ENCODE measurements at places on chromosomes 5 and 9.
A peak's percentile ranks its signal among the peaks of the same experiment; 100 is the strongest.

DNA sequence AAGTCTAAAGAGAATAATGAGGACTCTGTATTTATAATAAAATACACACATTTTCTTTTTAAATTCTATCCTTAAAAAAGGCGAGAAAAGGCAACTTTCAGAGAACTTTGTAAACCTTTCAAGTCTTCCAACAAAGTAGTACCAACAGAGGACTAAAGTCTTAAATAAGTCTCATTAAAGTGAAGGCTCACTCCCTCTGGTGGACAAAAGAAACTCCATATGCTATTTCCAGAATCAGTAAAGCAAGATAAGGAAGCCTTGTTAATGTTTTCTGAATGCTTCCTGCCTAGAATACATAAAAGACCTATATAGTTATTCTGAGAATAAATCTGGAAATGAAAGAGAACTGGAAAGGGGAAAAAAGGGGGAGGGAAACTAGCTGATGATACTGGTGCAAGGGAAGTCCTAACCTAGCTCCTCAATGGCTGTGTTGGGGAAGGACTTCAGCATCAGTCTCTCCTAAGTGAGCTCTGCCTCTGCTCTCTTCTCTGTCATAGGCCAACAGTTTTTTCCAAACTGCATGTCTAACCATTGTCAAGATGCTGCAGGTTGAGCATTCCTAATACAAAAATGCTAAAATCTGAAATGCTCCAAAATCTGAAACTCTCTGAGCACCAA, 7.2 kb downstream of the HMGCS1 start:
- peak; percentile 31 for DNase-seq

- DNase-seq = no peak
Observed at GRCh38 chr9:78893774-78894401, 597.0 kb downstream of the PSAT1 start.

DNA sequence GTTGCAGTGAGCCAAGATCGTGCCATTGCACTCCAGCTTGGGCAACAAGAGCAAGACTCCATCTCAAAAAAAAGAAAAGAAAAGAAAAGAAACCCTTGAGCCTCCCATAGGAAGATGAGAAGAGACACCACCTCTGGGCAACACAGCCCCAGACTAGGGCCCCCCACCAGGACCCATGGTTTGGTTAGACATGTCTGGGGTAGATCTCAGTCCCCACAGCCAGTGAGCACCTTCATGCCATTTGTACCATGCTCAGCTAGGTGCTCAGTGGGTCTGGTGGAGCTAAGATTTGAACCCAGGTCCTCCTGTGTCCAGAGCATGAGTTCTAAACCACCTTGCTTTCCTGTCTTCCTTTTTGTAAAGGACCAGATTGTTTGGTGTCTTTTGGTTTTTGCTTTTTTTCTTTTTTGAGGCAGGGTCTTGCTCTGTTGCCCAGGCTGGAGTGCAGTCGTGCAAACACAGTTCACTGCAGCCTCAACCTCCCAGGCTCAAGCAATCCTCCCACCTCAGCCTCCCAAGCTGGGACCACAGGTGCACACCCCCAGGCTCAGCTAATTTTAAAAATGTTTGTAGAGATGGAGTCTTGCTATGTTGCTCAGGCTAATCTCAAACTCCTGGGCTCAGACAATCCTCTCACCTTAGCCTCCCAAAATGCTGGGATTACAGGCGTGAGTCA, 11.7 kb downstream of the OLFML2A start:
- DNase-seq = no peak

GRCh38 chr5:165999693-166000320, 2291.6 kb upstream of the WWC1 start:
- DNase-seq = no peak

DNA sequence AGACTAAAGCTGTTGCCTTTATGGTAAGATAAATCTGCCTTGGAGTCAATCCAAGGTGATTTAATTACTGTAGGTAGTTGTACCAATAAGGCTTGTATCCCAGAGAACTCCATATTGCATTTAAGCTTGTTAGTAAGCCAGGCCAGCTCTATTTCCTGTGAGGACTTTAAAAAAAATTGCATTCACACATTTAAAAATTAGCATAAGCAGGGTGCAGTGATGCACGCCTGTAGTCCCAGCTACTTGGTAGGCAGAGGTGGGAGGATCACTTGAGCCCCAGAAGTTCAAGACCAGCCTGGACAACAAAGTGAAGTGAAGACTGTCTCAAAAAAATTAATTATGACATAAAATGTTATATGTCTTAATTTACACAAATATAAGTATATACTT, 28.7 kb upstream of the ABL1 start:
- no peak for DNase-seq

- no peak for DNase-seq
Observed at GRCh38 chr9:133526721-133527321, 2.1 kb upstream of the MYMK start.

DNA sequence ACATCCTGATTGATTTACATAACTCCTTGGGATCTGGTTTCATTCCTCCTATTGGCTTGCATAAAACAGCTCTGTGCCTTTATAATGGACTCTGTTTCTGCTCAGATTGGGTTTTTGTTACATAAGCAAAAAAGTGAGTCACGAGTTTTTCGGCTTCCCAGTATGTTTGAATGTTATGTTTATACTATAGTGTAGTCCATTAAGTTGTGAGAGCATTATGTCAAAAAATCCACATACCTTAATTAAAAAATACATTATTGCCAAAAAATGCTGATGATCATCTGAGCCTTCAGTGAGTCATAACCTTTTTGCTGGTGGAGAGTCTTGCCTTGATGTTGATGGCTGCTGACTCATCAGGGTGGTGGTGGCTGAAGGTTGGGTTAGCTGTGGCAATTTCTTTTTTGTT, 144.6 kb downstream of the CCDC171 start:
- DNase-seq = peak; percentile 72

- no peak for DNase-seq
Observed at GRCh38 chr9:95822015-95822414, 53.5 kb upstream of the ERCC6L2 start.

DNA sequence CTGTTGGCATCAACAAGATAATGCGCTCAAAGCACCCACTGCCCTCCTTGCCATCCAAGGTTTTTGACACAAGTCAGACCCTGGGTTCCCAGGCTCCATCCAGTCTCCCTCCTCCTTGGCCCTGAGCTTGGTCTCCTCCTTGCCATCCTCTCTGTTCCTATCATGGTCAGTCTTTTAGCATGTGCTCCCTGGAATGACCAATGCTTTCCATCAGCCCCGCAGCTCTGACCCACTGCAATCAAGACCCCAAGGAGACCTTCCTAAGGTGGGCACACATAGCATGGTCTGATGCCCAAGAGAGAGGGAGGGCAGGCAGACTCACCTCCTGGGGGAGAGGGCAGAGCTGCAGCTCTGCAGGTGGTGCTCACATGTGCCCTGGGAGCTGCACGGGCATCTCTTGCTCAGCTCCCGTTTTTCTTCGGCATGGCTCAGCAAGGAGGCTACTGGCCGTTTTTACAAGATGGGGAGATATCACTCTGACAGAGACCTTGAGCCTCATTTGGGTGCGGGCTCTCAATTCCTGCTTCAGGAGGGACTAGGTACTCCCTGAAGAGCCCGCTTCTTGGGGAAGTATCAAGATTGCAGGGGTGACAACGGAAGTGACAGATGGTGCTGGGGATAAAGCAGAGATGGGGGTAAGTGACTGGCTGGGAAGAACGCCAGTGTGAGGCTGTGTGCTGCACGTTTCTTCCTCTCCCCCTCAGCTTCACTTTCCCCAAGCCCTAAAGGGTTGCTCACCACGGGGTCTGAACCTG, 3.3 kb downstream of the SEPTIN8 start:
- no peak for DNase-seq

DNA sequence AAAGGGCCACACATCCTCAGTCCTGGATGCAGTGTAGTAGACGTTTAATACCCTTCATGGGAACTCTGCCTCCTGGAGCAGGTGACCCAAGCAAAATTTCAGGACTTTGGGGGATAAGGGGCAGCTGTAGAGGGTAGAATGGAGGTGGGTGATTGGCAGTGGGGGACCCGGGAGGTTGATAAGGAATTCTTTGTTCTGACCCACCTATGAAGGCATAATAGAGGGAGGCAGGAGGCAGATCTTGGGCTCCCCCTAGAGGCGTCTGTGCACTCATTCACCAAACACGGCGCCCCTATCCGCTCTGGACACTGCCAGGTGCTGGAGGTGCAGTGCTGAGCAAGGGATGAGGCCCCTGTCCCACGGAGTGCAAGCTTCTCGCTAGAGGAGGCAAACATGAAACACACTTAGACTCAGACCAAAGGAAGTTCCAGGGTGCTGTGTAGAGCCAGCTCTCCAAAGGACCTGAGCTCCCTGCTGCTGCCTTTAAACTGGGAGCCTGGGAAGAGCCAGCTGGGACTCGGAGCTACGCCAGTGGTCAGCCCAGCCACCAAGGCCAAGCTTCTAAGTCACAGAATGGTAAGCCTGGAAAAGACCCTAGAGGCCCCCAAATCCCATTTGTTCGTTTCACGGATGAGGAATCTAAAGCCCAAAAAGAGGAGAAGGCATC, 7.7 kb downstream of the IL17B start:
- DNase-seq = no peak

- peak; percentile 40 for DNase-seq
Observed at GRCh38 chr5:672329-673160, 20.6 kb downstream of the TPPP start.

- DNase-seq = no peak
Observed at GRCh38 chr9:87223392-87224246, 274.0 kb upstream of the DAPK1 start.

DNA sequence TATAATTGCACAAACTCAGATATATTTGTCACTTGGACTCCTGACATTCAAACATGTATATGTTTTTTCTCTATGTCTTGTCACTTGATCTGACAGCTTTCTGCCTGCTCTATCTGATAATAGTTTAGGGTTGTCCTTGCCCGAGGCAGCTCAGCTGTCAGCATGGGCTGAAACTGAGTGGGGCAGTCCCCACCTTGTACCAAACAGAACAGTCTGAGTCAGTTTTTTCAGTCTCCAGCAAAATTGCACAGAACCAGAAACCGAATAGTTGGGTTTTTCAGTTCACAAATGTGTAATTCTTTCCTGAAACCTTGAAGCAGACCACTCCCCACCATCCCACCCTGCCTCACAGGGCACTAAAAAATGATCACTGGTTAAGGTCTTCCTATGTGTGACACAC, 9.5 kb upstream of the HAND1 start:
- no peak for DNase-seq

All from AG09319 (cell line).